Stromal cell of bone marrow (primary cell): ENCODE measurements at places on chromosomes 12 and 14.

GRCh38 chr12:92721656-92722055 is 18.9 kb downstream of the PLEKHG7 start:
- DNase-seq: no peak

- DNase-seq: no peak
These were observed 137.4 kb upstream of the MED13L start for GRCh38 chr12:116414891-116415290.

DNA sequence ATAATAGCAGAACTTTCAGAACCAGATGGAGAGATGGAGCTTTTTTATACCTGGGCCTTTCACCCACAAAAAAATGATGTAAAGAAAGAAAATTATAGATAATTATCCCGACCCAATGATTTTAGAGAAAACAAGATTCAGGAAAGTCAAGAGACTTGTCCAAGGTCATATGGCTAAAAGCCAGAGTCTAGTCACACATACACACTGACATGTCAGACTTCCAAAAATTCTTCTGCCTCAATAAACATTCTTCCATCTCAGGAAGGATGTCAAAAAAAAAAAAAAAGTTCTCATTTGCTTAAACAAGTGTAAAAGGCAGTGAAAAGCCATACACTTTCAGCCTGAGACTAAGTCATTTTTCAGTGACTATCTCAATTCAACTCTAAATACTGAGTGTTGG is 116.0 kb downstream of the PRICKLE1 start:
- DNase-seq: no peak

GRCh38 chr12:90058704-90059103 is 350.1 kb upstream of the ATP2B1 start:
- DNase-seq: peak; percentile 86

- no peak for DNase-seq
These were observed 2.4 kb upstream of the CCDC85C start for GRCh38 chr14:99606359-99606758.

- DNase-seq: peak; percentile 38
These were observed 350.0 kb downstream of the GALC start for GRCh38 chr14:87643005-87643404.

DNA sequence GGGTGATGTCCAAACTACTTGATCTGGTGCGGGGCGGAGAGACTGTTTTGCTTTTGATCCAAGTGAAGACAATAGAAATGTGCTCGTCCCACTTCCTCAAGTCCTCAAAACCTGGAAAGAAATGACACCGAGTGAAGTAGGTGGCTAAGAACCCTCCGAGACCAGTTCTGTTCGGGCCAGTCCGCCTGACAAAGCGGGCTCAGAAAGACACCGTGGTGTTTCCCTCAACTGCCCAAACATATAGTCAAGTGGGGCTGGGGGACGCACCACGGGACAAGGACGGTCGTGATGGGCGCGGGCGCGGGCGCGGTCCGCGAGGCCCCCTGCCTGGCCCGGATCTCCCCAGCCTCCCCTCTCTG is 1.6 kb downstream of the PHLDA1 start:
- no peak for DNase-seq

- no peak for DNase-seq
These were observed 7.4 kb downstream of the RAN start for GRCh38 chr12:130879212-130879686.

DNA sequence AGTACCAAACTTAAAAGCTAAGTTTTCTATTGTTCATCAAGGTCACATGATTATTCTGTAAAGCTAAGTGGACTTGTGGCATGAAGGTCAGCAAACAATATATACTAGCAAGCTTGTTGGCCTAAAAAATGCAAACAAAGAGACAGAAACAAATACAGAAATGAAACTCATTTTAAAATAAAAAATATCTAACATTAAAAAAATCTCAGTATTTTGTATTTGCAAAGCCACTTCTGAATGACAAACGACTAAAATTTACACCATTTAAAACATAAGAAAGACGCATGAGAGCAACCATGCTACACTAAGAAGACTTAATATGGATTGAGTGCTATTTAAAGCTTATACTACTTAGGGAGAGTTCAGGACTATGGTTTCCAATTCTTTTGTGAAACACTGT is 72.8 kb upstream of the BBS10 start:
- no peak for DNase-seq

DNA sequence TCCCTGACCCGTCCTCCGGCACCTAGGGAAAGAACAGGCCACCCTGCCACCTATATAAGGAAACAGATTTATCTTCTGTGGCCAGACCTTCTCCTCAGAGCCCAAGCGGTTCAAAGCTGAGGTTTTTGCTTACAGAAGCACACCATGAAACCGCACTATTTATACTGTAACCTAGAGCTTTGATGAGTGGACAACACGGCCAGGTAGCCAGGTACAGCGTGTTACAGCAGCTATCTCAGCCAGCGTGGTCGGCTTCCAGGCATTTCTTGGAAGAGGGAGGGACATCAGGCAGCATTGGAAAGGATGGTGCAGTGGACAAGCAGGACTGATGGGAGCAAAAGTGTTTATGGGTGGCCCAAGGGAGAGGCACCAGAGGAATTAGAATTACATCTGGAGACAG is 34.4 kb downstream of the TTC7B start:
- DNase-seq: no peak

DNA sequence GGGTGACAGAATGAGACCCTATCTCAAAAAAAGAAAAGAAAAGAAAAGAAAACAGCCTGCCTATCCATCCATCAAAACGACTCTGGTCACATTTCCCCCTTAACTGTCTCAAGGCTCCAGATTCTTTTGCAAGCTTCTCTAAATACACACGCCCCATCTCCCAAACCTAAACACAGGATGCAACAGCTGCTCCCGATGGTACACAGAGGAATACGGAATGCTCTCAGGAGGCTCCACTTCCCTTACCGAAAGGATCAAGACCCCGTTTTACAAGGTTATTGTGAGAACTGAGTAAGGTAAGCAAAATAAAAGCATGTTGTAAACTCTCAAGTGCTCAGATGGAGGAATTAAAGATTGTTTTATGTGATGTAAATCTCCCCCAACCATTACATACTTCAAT is 62.3 kb downstream of the NT5DC3 start:
- no peak for DNase-seq

- no peak for DNase-seq
These were observed 50.0 kb downstream of the LGMN start for GRCh38 chr14:92698393-92698792.

- DNase-seq: no peak
These were observed 39.4 kb upstream of the FBRSL1 start for GRCh38 chr12:132450418-132451171.

DNA sequence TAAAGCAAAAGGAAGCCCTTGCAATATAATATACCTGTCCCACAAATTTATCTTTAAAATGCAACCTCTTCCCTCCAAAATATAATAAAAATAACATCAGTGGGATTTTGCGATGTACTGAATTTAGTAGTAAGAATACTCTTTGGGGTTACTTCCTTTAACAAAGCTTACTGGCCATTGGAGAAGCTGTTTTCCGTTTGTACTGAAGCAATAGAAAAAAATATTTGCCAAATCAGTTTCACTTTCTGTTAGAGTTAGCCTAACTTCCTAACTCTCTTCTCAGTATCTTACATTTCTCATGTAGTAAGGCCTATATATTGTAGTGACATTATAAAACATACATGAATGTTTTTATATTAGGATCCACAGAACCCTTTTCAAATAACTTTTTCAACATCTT is 3.7 kb downstream of the MAX start:
- peak; percentile 31 for DNase-seq

GRCh38 chr12:46024099-46024498 is 33.7 kb upstream of the SCAF11 start:
- DNase-seq: no peak

DNA sequence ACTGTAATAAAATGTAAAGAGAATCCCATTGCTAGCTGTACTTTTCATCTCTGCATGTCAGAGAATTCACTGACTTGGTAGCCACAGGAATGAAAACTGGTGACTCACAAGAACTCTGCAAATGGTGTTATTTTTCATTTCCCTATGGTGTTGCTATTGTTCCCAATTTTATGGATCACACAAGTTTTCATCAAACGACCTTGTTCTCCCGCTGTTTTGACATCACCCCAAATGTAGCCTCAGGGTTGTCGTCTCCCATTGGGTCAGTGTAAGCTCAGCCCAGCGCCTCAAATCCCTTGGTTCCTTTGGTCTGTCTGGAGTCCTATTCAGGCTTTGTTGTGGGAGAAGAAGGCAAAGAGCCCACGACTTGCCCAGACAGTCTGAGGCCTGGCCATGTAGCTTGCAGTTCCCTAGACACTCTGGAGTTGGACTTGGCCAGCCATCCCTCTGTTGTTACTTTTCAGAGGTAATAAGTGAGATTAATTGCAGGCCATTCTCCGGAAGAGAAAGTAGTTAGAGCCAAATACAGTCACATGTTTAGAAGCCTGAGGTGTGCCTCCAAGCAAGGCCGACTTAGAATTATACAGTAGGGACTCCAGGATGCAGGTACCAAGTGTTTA is 159.2 kb downstream of the TGFB3 start:
- DNase-seq: peak; percentile 60

- DNase-seq: no peak
These were observed 66.3 kb downstream of the SCARB1 start for GRCh38 chr12:124797321-124797720.

GRCh38 chr14:76015668-76016067 is 30.1 kb downstream of the IFT43 start:
- no peak for DNase-seq

DNA sequence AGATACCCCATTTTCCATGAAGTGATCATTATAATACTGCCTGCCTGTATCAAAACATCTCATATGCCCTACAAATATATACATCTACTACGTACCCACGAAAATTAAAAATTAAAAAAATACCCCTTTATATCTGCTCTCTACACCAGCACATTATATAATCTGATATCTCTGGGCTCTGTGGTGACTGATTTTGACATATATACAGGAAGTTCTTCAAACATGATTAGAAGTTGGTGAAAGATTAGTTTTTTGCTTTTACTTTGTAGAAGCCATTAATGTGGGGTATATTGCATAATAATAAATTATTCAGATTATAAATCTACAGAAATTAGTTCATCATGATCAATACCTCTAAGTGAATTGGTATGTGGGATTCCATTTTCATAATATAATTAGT is 126.7 kb upstream of the MDM1 start:
- no peak for DNase-seq

DNA sequence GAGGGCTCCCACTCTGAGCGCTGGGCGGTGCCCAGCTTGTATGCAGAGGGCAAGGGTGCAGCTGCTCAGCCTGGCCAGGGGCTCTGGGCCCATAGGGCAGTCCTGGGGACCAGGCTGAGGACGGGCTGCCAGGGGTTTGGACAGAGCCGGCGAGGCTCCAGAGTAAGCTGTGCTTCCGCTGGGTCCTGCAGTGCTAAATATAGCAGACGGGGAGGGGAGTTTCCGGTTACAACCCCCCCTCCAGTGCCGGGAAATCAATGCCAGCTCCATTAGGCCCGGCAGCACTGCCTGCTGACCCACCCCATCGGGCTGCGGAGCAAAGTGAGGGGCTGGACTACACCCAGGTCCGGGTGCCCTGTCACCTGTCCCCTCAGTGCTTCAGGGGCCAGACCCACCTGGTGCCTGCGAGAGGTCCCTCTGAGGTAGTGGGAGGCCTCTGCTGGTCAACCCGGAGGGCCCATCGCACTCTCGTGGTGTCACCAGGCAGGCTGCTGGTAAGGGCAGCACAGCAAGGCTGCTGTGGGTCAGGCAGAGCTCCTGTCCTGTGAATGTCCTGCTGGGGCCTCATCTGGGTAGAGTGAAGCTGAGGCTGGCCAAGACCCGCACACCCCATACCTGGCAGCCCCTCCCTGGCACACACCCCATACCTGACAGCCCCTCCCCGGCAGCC is 2.6 kb upstream of the JAG2 start:
- DNase-seq: no peak

GRCh38 chr12:120265473-120266179 is at the start of gene PXN:
Gene PXN, minus strand, starts transcription at chr12:120265730. Its CDS starts 101 bp downstream, at chr12:120265629.
- DNase-seq: peak; percentile 47

GRCh38 chr12:62291864-62292760 is 31.9 kb downstream of the USP15 start:
- no peak for DNase-seq

DNA sequence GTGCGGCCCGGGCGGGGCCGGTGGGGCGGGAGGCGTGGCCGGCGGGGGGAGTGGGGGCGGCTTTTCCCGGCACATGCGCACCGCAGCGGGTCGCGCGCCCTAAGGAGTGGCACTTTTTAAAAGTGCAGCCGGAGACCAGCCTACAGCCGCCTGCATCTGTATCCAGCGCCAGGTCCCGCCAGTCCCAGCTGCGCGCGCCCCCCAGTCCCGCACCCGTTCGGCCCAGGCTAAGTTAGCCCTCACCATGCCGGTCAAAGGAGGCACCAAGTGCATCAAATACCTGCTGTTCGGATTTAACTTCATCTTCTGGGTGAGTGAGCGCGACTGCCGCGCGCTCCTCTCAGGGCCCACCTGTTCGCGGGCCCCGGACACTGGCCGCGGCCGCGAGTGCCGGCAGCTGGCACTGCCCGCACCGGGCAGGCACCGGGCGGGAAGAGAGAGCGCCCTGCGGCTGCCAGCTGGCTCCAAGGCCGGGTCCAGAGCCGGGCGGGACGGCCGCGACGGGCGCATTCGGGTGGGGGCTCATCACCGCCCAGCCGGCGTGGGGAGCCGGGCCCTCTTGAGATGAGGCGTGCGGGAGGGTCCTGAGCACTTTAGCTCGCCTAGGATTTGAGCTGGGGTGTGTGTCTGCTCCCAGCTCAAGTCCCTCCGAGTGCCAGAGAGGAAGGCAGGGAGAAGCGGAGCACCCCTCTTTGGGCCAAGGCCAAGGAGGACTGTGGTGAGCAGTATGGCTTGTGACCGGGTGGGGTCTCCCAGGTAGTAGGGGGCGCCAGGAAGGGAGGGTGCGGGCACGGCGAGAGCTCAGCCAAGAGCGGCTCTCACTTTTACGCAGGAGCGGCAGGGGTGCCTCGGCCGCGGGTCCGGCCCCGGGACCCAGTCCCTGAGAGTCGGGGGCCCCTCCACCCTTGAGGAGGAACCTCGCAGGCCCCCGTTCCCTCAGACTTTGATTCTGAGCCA is at the start of gene CD9:
CD9 (plus strand) TSS at position 145 of the 957 bp plus-strand sequence; CDS start at position 245, 100 bp downstream.
- no peak for DNase-seq

DNA sequence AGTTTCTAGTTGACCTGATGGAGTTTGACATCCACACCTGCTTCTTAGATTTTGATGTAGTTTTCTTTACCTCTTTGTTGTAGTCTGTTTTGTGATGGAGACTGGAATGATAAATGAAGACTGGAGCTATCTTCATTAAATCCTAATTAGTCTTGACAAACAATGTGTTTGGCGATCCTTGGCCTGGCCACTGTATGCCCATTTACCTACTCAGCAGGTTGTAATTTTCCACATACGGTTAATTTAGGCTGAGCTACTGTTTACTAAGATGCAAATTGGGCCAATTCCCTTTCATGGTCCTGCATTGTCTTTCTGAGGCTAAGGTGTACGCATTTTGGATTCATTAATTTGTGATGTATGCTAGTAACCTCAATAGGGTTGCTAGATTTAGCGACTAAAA is at the start of gene TAS2R7:
TAS2R7 (minus strand) TSS at position 41 of the 400 bp plus-strand sequence. CDS start 57 bp downstream, outside the sequence.
- DNase-seq: no peak

GRCh38 chr12:109098651-109099050 is 1.3 kb downstream of the UNG start:
- no peak for DNase-seq

DNA sequence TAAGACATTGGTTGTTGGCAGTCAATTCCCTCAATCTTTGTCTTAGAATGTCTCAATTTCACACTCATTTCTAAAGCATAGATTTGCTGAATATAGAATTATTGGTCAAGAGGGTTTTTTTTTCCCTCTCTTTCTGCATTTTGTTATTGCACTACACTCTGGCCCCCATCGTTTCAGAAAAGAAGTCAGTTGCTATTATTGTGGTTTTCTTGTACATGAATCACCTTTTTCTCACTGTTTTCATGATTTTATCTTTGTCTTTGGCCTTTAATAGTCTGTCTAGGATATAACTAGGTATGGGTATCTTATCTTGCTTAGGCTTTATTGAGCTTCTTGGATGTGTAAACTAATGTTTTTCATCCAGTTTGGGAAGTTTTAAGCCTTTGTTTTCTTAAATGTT is 194.3 kb upstream of the DAAM1 start:
- no peak for DNase-seq
